ENCODE measurements at places on chromosomes 12 and 14. TPM values are rescaled to one million over a fixed set of nuclear protein-coding genes. Genes with fewer than 3 reads are reported as not detected.

OASL gene
- 0.29 TPM for total RNA-seq

GLS2 gene
- total RNA-seq: 0.22 TPM

CCDC38 gene
- 0.13 TPM for total RNA-seq

LRP1-AS gene
- not detected for total RNA-seq

PZP gene
- total RNA-seq: 0.93 TPM

PLA2G1B gene
- not detected for total RNA-seq

TAS2R50 gene
- total RNA-seq: 6.0 TPM

LRRC10 gene
- not detected for total RNA-seq

SCYL2 gene
- 84.4 TPM for total RNA-seq

ADAMTS20 gene
- not detected for total RNA-seq

IAPP gene
- total RNA-seq: not detected

Measured in thoracic aorta endothelial cell (primary cell).